ENCODE measurements at places on chromosomes 7 and 10.

- no peak for DNase-seq
Measured at GRCh38 chr10:110775020-110775375, 96.7 kb upstream of the PDCD4 start.

- no peak for DNase-seq
Measured at GRCh38 chr7:41261080-41261479, 441.8 kb downstream of the INHBA start.

- no peak for DNase-seq
Measured at GRCh38 chr7:99473315-99473596, 566 bp downstream of the ZNF789 start.

DNA sequence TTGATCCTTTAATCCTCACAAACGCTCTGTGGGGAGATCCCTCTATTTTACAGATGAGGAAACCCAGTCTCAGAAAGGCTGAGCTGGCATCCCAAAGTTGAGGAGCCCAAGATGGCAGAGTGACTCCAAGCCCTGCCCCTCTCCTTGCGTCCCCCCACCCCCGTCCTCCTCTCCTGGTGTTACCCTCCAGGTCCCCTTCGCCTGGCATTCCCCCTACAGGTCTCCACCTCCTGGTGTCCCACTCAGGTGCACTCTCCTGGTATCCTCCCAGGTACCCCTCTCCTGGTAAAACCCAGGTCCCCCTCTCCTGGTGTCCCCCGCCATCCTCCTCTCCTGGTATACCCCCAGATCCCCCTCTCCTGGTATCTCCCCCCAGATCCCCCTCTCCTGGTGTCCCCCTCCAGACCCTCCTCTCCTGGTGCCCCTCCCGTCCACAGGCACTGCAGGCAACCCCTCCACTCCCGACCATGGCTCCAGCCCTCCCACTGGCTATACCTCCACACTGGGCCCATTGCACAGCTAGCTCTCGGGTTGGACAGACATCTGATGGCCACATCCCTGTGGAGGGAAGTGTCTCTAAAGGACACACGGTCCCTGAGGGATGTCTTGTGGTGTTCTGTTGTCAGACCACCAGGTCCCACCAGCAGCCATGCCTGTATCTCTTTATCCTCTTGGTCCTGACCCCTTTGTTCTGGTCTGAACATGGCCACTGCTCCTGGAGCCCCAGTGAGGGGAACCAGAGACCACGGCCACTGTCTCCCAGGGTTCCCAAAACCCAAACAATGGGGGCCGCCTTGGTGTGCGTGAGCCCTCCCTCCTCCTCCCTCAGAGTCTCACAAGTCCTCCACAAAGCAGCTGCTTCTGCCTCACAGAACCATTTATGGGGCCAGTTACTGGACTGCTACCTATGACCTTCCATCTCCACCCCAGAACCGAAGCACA lies 37.2 kb downstream of the CALML3 start:
- no peak for DNase-seq

DNA sequence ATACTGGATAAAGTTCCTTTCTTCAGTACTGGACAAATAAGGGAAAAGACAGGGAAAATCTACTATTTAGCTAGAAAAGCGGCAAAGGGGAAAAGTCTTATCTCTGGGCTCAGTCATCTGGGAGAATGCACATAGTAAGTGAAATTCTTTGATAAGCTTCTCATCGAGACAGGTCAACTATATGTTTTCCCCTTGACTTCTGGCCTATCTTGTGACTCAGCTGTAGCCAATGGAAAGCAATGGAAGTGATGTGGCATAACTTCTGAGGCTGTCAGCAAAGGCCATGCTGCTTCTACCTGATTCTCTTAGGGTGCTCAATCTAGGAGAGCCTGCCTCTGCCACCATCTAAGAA lies 91.9 kb downstream of the PCGF5 start:
- DNase-seq: no peak

- no peak for DNase-seq
Measured at GRCh38 chr7:101772508-101773211, 44.8 kb upstream of the CUX1 start.

- no peak for DNase-seq
Measured at GRCh38 chr10:126585249-126586017, 85.1 kb downstream of the C10orf90 start.

- no peak for DNase-seq
Measured at GRCh38 chr10:2625094-2625493, 442.3 kb upstream of the PFKP start.

DNA sequence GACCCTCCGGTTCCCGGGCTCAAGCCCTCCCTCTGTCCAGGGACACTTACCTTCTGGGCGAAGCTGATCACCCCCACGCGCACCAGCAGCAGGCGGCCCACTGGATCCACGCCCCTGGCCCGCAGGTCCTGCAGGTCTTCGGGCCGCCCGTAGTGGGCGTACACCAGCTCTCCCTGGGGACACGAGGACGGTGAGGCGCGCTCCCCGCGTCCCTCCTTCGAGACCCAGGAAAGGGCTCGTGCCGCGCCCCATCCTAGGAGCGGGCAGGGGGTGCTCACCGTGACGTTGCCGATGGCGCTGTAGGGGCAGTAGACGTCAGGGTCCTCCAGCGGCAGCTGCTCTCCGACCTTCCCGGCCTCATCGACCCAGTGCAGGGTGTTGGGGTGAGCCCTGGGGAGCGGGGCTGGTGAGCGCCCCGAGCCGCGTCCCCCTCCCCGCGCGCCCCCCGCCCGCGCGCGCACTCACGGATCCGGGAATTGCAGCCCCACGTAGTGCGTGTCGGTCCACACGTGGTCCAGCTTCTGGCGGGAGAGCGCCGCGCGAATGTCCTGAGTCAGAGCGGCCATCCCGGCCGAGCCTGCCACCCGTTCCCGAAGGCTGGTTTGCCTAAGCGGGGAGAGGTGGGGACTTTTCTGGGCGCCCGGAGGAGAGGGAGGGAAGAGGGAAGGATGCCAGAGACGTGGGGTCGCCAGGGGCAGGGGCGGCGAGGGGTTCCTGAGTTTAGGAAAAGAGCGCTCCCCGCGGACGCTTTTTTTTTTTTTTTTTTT lies 8.2 kb downstream of the TFR2 start:
- no peak for DNase-seq

- no peak for DNase-seq
Measured at GRCh38 chr10:63115732-63116383, 17.3 kb upstream of the NRBF2 start.

- DNase-seq: no peak
Measured at GRCh38 chr7:154837087-154837486, 165.8 kb downstream of the PAXIP1 start.

DNA sequence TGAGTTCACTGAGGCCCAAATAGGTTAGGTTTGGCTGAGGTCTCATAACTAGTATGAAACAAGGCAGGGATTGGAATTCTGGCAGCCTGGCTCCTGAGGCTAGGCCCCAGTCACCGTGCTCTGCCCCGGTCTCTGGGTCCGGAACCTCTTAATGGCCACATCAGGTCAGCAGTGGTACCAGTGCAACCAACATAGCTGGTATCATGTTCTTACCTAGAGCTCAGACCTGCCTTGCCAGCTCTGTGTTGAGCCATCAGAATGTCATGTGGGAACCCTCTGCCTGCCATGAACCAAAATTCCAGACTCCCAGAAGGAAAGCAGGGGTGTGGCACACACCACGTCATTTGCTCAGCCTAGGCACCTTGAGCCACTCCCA lies 56.5 kb downstream of the ZNF467 start:
- DNase-seq: no peak

GRCh38 chr7:95804052-95804451 lies 31.7 kb downstream of the DYNC1I1 start:
- DNase-seq: no peak

- no peak for DNase-seq
Measured at GRCh38 chr7:70660154-70660818, 471.7 kb upstream of the GALNT17 start.

- DNase-seq: no peak
Measured at GRCh38 chr7:124009321-124009720, 23.5 kb downstream of the TMEM229A start.

- DNase-seq: no peak
Measured at GRCh38 chr7:130150587-130150986, 54.6 kb downstream of the TMEM209 start.

GRCh38 chr7:28433699-28434219 lies 21.4 kb downstream of the CREB5 start:
- DNase-seq: no peak

- no peak for DNase-seq
Measured at GRCh38 chr10:133388236-133388972, 5.6 kb upstream of the MTG1 start.

DNA sequence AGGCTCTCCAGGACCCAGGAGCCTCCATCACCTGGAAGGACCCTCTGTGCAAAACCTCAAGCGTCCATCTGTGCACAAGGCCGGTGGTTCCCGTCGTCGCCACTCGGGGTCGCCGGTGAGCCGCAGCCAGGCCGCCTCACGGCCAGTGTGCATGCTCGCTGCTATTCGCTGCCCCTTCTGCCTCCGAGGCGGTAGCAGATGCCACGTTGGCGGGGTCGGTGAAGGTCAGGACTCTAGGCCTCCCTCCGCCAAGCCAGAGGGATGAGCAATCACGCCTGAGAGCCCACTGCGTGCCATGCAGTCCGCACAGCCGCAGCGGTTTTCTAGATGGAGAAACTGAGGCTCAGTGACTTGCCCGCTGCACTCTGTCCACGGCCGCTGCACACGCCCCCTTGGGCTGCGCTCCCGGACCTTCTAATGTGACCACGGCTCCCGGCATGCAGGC lies 5.7 kb downstream of the UPK3B start:
- no peak for DNase-seq

- DNase-seq: no peak
Measured at GRCh38 chr10:114397651-114398145, 6.6 kb downstream of the AFAP1L2 start.

- DNase-seq: no peak
Measured at GRCh38 chr10:34408381-34408780, 406.7 kb downstream of the PARD3 start.

- no peak for DNase-seq
Measured at GRCh38 chr7:95863-96260, 96.5 kb upstream of the FAM20C start.

DNA sequence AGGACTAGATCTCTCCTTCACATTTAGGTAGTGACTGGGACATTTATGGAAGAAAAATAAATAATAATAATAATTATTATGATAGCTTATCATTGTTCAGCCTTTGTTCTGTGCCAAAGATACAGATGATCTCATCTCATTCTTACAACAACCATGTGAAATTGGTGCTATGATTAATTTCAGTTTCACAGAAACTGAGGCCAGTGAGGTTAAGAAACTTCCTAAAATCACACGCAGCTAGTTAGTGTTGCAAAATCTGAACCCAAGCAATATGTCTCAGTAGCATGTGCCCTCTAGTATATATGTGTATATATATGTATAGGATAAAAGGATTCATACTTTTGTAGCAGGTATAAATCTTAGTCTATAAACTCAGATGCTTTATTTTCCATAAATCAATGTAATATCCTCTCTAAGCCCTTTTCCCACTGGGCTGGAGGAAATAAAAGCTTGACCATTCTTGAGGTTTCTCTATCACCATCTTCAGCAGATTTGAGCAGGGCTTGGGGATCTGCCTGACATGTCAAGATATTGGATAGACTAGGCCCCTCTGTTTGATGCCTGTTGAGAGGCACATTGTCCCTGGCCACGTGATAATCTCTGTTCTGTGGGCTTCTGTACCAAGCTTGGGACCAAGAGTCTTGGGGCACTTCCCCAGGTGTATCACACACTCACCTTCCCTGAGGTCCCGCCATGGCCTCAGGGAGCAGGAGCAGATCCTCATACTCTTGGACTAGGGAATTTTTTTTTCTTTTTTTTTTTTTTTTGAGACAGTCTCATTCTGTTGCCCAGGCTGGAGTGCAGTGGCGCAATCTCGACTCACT lies 172.6 kb upstream of the NRP1 start:
- DNase-seq: no peak

- DNase-seq: no peak
Measured at GRCh38 chr7:121202125-121202524, 126.7 kb upstream of the WNT16 start.

- DNase-seq: no peak
Measured at GRCh38 chr7:32218741-32219288, 148.6 kb upstream of the PDE1C start.

DNA sequence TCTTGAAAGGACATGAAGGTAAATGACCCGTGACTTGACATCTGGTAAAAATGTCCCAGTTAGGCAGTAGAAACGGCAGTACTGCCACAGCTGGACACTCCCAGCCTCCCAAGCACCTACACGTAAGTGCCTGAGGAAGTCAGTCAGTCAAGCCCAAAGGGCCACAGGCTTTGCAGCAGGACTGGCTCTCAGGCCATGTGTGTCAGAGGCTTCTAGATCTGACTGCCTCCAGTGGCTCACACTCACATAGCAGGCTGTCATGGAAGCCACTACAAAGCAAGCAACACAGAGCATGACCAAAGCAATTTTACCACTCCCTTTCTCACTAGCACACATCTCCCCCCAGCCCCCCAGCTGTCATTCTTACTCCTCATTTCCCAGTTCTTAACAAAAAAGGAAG lies 17.8 kb upstream of the CCNJ start:
- no peak for DNase-seq

DNA sequence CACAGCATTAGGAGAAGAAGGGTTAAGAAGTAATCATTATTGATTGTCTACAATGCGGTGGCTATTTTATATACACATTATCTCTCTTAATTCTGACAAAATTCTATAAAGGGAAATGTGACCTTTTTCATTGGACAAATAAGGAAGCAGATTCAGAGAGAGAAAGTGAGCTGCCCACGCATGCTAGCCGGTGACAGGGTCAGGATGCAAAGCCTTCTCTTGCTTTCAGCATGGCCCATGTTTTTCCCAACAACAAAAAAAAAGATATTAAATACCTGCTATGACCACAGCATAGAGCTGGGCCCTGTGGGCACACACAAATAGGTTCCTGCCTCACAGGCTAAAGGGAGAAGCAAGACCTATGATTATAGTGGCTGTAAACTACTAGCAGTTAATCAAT lies 66.8 kb downstream of the PPP1R3C start:
- no peak for DNase-seq

- DNase-seq: no peak
Measured at GRCh38 chr10:50286996-50287803, 35.9 kb upstream of the ASAH2 start.

- no peak for DNase-seq
Measured at GRCh38 chr10:113947184-113948041, 93.0 kb downstream of the NHLRC2 start.
